Stimulated activated CD4-positive, alpha-beta T cell treated with anti-CD3 and anti-CD28 coated beads, Interleukin-12 subunit alpha, Interleukin-12 subunit beta, amount 100 ng/mL, for 24 hours (primary cell): ENCODE measurements at places on chromosomes 2 and 18.

GRCh38 chr2:241568726-241569125 lies 10.2 kb downstream of the BOK start:
- DNase-seq = no peak

- DNase-seq = no peak
Measured at GRCh38 chr2:21500401-21500945, 376.7 kb downstream of the TDRD15 start.

GRCh38 chr2:227106845-227107759 lies 56.9 kb downstream of the COL4A4 start:
- DNase-seq = no peak

GRCh38 chr18:45901654-45902210 lies 65.4 kb downstream of the EPG5 start:
- no peak for DNase-seq

- no peak for DNase-seq
Measured at GRCh38 chr2:51620796-51621195, 588.9 kb upstream of the NRXN1 start.

GRCh38 chr2:28359222-28360057 lies 33.2 kb upstream of the FOSL2 start:
- DNase-seq = peak; percentile 59

DNA sequence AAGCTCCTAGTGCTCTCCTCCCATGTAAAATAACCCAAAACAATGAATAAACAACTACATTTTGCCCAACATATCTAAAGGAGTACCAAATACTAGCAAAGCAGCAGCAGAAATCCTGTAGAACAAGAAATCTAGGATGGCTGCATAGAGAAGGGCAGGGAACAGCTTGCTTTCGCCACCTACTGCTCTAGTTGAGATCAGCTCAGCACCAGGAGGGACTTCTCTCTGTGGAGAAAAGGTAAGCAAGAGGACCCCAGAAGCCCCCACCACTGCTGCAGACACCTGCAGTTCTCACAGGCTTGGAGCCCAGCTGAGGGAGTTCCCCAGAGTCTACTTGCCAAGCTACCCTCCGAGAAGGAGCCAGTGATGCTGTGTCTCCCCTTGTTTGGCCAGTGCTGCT lies 243.0 kb upstream of the CHST9 start:
- no peak for DNase-seq

- no peak for DNase-seq
Measured at GRCh38 chr2:211881449-211881848, 657.2 kb downstream of the ERBB4 start.

GRCh38 chr2:106892048-106892447 lies 6.1 kb upstream of the ST6GAL2 start:
- DNase-seq = no peak

- no peak for DNase-seq
Measured at GRCh38 chr2:156340377-156340776, 7.9 kb upstream of the NR4A2 start.

- DNase-seq = no peak
Measured at GRCh38 chr2:201415149-201415548, 36.1 kb downstream of the TRAK2 start.
